ENCODE measurements at places on chromosomes 16 and 17.

DNA sequence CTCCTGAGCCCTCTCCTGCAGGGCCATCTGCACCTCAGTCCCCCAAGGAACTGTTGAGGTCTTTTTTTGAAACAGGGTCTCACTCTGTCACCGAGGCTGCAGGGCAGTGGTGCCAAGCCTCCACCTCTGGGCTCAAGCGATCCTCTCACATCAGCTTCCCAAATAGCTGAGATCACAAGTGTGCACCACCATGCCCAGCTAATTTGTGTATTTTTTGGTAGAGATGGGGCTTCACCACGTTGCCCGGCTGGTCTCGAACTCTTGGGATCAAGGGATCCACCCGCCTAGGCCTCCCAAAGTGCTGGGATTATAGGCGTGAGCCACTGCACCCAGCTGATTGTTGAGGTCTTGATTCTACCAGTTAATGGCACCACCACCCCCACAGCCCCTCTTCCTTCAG, 27.9 kb upstream of the ENDOV start:
- DNase-seq: no peak

- no peak for DNase-seq
Measured at GRCh38 chr17:65183736-65184135, 46.6 kb downstream of the RGS9 start.

DNA sequence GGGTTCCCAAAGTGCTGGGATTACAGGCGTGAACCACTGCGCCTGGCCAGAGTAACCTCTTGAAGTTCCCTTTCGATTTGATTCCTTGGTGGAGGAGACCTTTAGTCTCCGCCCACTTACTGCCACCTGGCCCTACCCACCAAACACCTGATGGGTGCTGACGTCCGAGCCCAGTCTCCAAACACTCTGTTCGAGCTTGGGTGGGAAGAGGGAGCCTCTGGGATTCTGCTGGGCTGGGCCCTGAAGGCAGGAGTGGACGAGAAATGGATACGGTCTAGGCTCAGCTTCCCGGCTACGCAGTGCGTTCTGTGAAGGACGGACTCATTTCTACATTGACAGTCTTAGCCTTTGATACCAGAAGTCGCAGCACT, 870 bp upstream of the ITGA3 start:
- DNase-seq: no peak

- DNase-seq: no peak
Measured at GRCh38 chr16:50678531-50678930, 2.6 kb downstream of the SNX20 start.

DNA sequence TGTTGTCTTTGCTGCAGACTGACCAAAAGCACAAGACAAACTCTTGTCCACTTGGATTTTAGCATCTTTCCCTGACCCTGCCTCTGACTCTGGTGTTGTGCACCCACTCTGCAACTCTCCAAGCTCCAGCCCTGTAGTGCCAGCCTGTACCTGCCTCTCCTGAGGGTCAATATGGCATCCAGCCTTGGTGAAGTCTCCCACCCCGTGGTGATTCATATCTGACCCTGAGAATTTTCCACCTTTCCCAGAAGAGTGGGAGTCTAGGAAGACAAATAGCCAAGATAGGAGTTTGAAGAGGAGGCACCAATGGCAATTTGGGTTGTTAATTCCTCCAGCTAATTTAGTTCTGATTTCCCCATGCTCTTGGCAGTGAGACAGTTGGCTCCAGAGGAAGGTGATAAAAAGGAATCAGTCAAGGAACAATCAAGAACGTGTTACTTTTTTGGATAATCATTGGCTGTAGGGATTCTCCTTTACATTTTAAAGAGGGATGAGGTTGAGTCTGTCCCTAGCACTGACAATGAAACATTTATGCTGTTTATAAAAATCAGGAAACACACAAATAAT, 416.0 kb downstream of the MAF start:
- DNase-seq: no peak

DNA sequence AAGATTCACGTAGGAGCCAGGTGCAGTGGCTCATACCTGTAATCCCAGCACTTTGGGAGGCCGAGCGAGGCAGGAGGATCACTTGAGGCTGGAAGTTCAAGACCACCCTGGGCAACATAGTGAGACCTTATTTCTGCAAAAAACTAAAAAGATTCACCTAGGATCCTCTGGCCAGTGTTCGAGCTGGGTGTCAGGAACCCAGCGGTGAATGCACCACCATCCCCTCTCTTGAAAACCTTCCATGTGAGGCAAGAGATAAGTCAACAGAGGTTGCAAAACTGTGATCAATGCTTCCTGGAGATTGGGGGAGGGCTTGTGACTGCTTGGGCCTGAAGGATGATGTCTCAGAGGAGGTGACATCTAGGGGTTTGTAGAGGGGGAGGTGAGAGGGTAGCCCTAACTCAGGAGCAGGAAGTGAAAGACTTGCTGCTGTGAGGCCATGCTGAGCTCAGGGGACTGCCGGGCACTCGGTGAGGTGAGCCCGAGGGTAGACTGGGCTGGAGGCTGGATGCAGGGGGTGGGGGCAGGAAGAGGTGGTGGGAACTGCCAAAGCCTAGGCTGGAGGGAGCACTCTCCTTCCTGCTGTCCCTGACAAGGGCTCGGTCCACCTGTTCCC, 11.7 kb downstream of the GJD3 start:
- no peak for DNase-seq

GRCh38 chr16:58515871-58516767, 802 bp downstream of the SETD6 start:
- DNase-seq: no peak

DNA sequence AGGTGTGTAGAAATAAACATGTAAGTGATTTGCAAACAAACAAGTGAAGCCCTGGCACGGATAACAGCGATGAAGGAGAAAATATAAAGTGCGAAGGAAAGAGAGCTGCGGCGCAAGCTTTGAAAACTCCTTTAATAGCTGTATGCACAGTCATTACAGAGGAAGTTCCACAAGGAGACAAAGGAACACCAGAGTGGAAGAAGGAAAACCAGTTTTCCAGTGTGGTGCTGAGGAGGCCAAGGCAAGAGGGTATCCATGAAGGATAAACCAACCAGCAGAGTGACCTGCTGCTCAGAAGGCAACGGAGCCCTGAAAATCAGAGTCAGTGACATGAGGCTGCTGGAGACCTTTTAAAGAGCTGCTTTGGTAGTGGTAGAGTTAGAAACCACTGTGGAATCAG, 24.4 kb downstream of the METTL16 start:
- DNase-seq: no peak

GRCh38 chr16:56451753-56452689, 667 bp downstream of the OGFOD1 start:
- no peak for DNase-seq

DNA sequence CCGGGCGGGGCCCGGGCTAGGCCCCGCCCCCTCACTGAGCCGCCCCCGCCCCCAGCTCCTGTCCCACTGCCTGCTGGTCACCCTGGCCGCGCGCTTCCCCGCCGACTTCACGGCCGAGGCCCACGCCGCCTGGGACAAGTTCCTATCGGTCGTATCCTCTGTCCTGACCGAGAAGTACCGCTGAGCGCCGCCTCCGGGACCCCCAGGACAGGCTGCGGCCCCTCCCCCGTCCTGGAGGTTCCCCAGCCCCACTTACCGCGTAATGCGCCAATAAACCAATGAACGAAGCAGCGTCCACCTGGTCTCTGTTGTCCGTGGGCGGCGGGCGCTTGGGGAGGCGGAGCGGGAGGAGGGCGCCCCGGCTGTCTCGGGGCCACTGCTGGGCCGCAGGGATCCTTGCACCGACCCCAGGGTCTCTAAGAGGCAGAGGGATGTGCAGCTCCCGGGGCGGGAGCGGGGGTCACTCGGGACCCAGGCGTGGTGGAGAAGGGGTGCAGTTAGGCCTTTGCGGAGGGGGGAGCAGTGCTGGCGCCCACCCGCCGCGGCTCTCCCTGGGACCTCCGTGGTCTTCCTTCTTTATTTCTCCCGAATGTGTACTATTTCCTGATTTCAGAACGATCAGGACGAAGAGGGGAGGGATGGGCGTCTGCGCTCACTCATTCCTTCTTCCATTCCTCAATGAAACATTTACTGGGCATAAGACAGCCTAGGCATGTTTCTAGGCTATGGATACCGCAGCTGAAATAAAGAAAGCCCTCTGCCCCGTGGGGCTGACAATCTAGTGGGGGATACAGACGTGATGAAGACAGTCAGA, 2.0 kb downstream of the HBZ start:
- DNase-seq: no peak

- no peak for DNase-seq
Measured at GRCh38 chr17:1183171-1183873, 3.5 kb upstream of the ABR start.

GRCh38 chr17:45394913-45395568, 37.6 kb downstream of the ARHGAP27 start:
- no peak for DNase-seq

- peak; percentile 51 for DNase-seq
Measured at GRCh38 chr16:89360760-89361435, 129.5 kb downstream of the ANKRD11 start.

DNA sequence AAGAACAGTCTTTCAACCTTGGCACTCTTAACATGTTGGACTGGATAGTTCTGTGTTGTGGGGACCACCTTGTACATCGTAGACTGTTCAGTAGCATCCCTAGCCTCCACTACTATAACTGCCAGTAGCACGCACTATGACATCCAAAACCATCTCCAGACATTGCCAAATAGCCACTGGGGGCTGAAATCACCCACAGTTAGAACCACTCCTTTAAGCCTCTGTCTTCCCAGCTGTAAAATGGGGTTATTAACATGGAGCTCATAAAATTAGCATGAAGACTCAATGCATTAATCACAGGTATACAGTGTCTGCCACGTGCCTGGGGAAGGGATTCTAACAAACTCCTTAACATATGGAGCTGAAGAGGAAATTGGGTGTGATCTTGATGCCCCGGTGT, 49.7 kb downstream of the LYRM1 start:
- no peak for DNase-seq

GRCh38 chr17:17503566-17504130, 7.5 kb upstream of the RASD1 start:
- no peak for DNase-seq

GRCh38 chr16:65843941-65844340, 522.5 kb upstream of the CDH5 start:
- DNase-seq: no peak

GRCh38 chr17:74647871-74648672, 24.5 kb upstream of the CD300E start:
- DNase-seq: no peak

DNA sequence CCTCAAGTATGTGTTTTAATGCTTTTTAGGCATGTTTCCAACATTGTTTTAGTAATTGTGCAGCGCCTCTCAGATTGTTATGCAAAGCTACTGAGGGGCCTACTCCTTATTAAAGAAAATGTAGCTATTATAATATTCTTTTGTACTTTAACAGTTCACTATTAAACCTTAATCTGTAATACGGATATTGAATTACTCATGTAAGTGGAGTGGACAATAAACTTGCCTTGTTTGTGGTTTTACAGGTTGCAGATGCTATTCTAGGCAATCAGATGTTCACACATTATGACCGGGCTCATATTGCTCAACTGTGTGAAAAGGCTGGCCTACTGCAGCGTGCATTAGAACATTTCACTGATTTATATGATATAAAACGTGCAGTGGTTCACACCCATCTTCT, 41.0 kb downstream of the PTRH2 start:
- no peak for DNase-seq

GRCh38 chr16:3577302-3577752, at the start of gene NLRC3:
TSS of gene NLRC3 (minus strand) at chr16:3577403. CDS start at chr16:3565036, 12,367 bp downstream.
- DNase-seq: no peak

DNA sequence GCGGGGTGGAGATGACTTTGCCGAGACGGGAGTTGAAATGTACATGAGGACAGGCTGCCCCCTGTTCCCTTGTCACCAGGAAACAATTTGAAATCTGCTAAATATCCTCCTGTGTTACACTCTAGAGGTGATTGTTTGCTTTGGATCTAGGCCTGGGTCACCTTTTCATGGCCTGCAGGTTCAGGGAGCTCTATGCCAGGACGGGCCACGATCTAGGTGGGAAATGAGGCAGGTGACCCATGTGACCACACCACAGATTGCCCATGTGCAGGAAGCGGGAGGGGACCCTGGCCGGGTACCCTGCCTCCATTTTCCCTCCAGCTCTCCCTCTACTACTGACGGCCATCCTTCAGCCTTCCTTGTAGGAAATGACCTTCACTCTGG, 43.4 kb downstream of the MEAK7 start:
- no peak for DNase-seq

DNA sequence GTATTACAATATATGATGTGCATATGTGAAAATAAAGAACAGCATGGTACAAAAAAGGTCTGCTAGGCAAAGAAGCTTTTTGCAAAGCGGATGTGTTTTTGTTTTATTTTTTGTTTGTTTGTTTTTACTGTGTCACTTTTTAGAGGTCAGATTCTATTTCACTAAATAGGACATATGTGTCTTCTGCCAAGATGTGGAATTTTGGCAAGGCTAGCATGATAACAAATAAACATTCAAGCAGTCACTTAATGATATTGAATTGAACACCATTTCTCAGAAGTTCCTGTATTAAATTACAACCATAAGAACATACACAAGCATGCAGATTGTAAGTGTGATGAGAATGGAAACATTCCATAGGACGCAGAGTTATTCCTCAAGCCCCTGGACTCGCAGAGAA, 492.7 kb downstream of the WWOX start:
- no peak for DNase-seq

DNA sequence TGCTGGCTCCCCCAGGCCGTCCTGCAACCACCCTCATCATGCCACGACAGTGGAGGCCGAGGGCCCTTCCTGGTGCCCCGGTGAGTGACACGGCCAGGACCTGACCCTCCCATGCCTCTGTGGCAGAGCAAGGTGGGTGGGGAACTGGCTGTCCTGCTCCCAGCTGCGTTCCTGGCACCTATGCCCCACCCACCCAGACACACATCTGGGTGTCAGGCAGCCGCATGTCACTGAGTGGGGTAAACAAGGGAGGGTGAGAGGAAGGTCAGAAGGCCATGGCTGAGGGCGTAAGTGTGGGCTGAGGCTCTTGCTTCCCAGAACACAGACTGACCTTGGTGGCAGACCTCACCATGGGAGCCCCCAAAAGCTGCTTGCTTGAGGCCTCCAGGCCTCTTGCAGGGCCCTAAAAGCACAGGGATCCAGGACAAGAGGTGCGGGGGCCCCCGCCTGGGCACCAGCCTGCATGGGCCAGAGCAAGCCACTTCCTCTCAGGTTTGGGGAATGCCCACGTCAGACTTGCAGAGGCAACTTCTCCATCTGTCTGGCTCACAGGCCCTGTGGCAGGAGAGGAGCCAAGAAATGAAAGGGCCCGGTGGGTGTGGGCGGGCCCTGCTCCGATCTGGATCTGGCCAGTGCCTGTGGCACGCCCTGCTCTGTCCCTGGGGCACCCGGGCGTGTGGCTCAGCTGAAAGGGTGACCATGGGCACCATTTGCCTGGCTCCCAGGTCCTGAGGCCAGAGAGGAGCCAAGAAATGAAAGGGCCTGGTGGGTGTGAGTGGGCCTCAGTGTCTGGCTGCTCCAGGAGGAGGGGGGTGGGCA, 3.9 kb upstream of the CCDC57 start:
- no peak for DNase-seq
